Stimulated activated CD4-positive, alpha-beta T cell treated with anti-CD3 and anti-CD28 coated beads, Interleukin-1b, Interleukin-23, amount 100 ng/mL, for 1 hour (primary cell): ENCODE measurements at places on chromosomes 11 and 22.
A peak's percentile ranks its signal among the peaks of the same experiment; 100 is the strongest.

GRCh38 chr22:39967996-39968972, 8.1 kb downstream of the TMA7B start:
- no peak for DNase-seq

DNA sequence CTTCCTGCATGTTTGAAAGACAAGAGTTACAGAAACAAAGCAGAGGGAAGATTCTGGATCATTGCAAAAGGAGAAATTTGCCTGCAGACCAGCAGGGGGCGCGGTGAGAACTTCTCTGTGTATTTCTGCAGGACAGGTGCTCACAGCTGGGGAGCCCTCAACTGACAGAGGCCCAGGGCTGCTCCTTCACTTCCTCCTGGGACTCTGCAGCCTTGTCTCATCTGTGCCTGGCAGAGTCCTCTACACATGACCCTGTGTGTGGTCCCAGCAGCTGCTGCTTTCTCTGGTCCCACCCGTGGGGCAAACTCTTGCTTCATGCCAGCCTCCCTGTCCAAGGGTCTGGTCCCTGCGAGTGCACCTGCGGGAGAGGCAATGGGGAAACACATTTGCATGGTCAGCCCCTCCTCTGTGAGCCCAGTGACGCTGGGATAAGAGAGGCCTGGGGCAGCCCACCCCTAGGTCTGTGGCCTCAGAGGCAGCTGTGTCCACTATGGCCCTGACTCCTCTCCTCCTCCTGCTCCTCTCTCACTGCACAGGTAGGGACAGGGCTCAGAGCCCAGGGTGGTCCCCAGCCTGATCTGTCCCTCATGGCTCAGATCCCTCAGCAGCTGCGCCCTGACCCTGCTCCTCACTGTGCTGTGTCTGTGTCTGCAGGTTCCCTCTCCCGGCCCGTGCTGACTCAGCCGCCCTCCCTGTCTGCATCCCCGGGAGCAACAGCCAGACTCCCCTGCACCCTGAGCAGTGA, 43.2 kb upstream of the VPREB1 start:
- no peak for DNase-seq

- peak; percentile 49 for DNase-seq
Measured at GRCh38 chr11:19557720-19558140, 154.9 kb upstream of the NAV2 start.

DNA sequence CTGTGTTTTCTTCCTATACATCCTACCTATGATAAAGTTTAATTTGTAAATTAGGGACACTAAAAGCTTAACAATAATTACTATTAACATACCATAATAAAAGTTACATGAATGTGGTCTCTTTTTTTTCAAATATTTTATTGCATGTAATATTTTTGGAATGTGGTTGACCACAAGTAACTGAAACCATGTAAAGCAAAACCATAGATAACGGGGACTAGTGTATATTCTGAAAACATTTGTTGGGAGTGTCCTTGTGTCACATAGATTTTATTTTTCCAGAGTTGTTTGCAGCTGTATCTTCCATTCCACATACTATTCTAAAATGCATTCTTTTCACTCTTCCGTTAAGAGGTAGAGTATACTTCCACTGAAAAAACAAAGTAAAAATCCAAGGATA, 200.4 kb downstream of the KIF18A start:
- DNase-seq: no peak

- no peak for DNase-seq
Measured at GRCh38 chr22:42217752-42218280, 52.6 kb downstream of the TCF20 start.

GRCh38 chr11:18727479-18728236, 1.7 kb upstream of the IGSF22 start:
- DNase-seq: no peak

- DNase-seq: no peak
Measured at GRCh38 chr11:131829725-131830124, 459.3 kb downstream of the NTM start.

DNA sequence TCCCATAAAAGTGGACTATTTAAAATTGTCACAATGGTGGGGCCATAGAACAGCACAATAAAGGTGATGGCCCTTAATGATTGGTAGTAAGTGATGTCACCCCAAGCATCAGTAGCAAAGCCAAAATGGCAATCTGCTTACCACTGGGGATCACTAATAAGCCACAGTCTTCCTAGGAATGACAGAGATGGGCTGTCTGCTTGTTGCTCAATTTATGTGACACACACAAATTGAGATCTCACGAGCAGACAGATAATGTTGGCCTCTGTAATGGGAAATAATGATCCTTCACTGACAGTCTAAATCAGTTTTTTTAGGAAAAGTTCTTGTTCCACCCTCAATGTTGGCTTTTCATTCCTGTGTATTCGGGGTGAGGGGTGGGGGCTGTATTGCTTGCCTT, 515.1 kb downstream of the BRD1 start:
- no peak for DNase-seq

- no peak for DNase-seq
Measured at GRCh38 chr22:43289531-43289963, 53.6 kb downstream of the SCUBE1 start.

DNA sequence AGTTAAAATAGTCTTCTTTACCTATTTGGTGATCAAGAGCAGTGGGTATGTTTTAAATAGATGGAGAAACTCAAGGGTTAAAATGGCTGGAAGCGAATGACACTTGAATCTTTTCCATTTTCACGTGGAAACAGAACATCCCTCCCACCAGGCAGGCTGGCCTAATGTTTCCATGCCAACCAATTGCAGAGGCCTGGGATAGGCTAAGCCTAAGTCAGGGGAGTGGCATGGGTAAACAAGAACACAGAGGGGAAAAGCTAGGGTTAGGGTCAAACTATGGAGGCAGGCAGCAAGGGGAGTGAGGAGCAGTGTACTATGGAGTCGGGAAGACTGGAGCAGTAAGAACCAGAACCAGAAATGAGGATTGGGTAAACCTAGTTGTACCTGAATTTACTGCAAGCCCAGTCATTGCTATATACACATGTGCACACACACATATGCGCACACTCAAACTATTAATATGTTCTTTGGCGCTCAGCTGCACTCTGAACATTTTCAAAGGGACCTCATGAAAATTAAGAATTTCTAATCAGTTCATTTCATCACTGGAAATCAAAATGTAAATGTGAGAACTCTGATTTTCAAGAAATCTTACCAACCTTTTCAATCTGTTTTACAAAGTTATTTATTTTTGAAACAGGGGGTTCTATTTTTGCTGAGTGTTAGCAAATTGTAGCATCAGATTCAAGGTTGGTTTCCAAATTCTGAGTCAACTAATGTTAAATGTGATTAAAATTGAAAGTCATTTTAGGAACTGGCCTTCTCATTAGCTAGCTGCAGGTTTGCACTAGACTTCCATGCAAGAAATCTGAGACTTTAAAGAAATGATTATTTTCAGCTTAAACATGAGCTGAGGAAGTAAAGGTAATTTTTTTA, 327.0 kb upstream of the CCDC90B start:
- DNase-seq: no peak

DNA sequence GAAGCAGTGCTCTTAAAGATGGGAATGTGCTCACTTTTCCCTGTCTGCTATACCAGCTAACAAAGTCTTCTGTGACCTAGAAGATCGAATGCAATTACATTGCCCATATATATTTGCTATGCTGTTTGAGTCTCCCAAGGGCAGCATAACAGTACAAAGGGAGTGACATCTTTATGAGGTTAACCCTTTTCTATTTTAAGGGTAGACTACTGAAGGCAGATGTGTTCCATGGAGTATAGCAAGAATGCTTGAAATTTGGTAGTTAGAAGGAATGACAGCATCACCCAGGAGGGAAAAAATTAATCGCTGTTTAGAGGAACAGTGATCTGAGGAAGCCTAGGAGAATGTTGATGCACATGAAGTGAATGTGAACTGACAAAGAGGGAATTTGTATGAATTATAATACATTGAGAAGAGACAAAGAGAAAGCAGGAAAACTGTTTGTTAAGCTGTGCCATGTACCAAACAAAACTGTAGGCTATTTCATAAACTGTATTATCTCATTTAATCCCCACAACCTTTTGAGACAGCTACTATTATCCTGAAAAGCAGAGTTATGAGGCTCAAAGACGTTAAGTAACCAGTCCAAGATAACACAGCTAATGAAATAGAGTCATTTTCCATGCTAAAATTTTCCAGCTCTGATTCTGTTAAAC, 13.0 kb downstream of the MAML2 start:
- DNase-seq: no peak

GRCh38 chr22:30309951-30310741, 16.6 kb downstream of the TBC1D10A start:
- DNase-seq: no peak
